Activated naive CD4-positive, alpha-beta T cell treated with Interleukin-2 at 50 U/mL for 16 hours (primary cell): ENCODE measurements at places on chromosomes 16 and 17.

GRCh38 chr16:72972878-72973571 is 74.9 kb downstream of the ZFHX3 start:
- no peak for DNase-seq

DNA sequence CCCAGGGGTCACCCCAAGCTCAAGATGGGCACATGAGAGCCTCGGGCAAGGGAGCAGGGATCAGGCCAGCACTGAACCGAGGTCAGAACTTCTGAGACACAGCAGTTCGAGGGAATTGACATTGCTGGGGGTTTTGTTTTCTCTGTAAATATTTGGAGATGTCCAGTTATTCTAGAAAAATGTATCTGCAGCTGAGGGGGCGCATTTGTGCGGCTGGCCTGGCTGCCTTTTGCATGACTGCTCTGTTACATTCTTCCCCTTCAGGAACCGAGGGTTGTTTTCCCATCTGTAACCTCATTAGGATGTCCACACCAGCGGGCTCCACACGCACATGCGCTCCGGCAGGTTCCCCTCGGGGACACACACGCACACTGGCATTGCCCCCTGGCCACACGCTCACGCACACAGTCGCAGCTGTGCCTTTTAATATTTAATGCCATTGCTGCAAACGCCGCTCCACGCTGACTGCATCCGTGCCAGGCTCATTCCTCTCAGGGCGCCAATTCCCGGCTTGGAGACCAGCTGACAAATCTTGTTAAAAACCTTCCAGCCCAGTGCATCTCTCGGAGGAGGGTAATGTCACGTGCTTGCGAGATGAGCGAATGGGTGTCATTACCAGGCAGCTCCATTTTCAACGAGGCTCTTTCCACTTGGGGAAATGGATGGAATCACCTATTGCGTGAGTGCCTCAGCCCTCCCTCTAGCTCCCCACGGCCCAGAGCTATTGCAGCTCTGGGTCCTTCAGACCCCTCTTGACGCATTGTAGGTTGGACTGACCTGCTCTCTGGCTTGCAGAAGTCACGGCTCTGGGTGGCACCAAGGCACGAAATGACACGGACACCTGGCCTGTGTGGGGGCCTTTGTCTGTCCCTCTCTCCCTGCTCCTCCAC is 13.1 kb downstream of the CCR7 start:
- DNase-seq: no peak

DNA sequence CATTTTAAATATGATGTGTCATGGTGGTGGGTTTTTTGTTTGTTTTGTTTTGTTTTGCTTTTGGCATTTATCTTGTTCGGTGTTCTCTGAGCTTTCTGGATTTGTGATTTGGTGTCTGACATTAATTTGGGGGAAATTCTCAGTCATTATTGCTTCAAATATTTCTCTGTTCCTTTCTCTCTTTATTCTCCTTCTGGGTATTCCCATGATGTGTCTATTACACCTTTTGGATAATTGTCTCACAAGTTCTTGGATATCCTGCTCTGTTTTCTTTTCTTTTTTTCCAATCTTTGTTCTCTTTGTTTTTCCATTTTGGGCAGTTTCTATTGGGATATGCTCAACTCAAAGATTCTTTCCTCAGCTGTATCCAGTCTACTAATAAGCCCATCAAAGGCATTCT is 88.5 kb downstream of the MARCHF10 start:
- DNase-seq: no peak

GRCh38 chr16:53805113-53805512 is 101.2 kb downstream of the FTO start:
- DNase-seq: no peak

GRCh38 chr16:67445441-67445912 is 14.6 kb downstream of the HSD11B2 start:
- DNase-seq: no peak

- peak; percentile 22 for DNase-seq
Measured at GRCh38 chr17:42179911-42180410, 981 bp downstream of the KCNH4 start.

DNA sequence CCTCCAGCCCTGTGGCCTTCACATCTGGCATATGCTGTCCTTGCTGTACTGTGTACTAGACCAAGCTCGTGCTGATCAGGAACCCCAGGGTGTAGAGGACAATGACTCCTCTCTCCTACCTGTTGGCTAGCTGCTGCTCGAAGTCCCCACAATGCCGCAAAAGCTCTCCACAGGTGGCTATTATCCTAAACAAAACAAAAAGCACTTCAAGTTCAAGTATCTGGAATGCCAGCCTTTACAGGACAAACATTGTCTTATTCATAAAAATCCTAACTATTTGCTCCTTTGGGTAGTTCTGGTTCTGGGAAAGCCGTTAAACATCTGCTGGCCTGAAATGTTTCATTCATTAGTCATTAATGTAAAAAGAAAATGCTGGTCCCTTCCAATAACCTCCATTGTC is 42.8 kb downstream of the COG7 start:
- no peak for DNase-seq

- no peak for DNase-seq
Measured at GRCh38 chr16:53898993-53899392, 195.0 kb downstream of the FTO start.

DNA sequence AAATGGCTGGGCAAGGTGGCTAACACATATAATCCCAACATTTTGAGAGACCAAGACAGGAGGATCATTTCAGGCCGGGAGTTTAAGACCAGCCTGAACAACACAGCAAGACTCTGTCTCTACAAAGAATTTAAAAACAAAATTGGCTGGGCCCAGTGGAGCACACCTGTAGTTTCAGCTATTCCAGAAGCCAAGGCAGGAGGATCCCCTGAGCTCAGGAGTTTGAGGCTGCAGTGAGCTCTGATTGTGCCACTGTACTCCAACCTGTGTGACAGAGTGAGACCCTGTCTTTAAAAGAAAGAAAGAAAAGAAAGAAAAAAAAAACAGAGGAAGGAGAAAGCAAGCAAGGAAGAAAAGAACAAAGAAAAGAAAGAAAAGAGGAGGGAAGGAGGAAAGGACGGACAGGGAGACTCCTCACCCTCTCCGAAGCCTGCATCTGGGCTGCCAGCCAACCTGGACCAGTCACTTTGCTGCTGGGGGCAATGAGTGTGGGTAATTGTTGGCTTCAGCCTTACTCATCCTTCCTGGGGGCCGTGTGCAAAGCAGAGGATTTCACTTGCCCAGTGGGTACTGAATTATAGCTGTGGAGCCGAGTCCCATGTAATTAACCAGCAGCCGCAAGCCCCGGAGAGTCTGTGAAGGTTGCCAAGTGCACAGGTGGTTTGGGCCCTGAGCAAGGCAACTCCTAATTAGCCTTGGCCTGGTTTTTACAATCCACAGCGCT is 6.7 kb upstream of the MT4 start:
- no peak for DNase-seq

- no peak for DNase-seq
Measured at GRCh38 chr17:62732125-62732524, 76.0 kb downstream of the MARCHF10 start.

DNA sequence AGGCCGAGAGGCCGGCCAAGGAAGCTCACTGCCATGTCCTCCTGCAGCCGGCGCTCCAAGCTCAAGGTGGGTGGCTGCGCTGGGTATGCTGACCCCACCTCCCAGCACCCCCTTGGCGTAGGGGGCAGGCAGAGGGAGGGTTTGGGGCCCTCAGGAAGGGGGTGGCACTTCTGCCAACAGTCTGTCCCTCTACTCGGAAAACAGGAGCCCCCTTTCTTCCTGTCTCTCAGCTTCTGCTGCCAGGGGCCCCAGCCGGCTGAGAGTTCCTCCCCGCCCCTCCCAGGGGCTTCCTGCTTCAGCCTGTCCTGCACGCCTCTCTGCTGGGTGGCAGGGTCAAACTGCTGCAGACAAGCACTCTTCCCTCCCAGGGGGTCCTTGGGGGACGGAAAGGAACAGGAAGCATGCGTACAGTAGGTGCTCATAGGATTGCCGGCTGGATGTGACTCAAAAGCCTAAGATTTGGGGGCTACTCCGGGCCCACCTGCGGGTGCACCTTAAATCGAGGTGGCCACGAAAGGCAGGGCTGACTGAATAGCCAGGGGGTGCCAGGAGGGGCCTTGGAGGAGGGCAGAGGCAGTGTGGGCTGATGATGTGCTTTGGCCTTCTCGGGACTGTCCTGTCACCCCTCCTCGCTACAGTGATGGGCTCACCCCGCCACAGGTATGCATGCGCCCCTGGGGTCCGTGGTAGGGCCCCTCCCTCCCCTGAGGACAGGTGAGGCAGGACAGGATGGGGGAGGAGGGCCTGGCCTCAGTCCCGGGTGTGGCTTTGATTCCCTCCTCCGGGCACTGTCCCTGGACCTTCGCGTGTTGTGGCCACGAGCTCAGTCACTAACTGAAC is 4.0 kb downstream of the CBX2 start:
- DNase-seq: no peak

GRCh38 chr16:66920924-66921680 is 2.4 kb upstream of the CDH16 start:
- no peak for DNase-seq

DNA sequence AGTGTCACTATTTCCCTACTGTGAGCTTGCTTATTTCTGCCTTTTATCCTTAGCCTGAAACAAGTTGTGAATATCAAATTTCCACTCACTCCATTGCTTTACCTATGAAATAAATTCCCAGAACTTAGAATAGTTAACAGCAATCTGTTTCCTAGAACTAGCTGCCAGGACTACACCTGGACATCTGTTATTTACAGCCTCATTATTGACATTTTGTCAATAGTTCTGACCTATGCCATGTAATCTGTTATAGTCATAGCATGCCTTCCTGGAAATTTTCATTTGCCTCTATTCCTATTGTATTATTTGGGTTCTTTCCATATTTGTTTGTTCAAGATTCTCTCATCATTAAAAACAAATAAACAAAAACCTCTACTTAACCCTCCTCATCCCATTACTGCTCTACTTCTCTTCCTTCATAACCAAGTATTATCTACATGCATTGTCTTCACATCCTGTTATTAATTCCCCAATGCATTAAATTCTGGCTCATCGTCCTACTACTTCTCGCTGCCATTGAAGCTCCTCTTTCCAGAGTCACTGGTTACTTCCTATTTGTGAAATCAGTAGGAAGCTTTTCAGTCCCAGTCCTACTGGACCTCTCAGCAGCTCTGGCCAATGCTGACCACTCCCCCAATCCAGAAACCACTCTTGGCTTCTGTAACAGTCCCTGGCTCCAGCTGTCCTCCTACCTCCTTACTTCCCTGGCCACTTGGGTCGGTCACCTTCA is 55.3 kb downstream of the PIGL start:
- no peak for DNase-seq

DNA sequence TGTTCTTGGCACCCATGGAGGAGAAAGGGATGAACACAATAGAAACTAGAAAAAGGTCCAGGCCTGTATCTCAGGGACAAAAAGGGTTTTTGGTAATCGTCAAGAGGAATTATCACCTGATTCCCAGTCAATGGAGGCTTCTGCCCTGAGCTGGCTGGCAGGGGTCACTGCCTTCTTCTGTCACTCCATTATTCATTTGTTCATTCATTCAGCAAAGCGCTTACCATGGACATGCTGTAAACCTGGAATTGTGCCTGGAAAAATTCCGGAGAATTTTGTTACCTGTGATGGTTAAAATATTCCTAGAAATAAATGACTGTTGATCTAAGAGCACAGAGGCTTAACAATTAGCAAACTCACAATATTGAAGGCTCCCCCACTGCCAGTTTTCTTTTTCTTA is 212.3 kb downstream of the SHISA9 start:
- no peak for DNase-seq

- DNase-seq: no peak
Measured at GRCh38 chr17:44627513-44628242, 28.6 kb upstream of the MEIOC start.

DNA sequence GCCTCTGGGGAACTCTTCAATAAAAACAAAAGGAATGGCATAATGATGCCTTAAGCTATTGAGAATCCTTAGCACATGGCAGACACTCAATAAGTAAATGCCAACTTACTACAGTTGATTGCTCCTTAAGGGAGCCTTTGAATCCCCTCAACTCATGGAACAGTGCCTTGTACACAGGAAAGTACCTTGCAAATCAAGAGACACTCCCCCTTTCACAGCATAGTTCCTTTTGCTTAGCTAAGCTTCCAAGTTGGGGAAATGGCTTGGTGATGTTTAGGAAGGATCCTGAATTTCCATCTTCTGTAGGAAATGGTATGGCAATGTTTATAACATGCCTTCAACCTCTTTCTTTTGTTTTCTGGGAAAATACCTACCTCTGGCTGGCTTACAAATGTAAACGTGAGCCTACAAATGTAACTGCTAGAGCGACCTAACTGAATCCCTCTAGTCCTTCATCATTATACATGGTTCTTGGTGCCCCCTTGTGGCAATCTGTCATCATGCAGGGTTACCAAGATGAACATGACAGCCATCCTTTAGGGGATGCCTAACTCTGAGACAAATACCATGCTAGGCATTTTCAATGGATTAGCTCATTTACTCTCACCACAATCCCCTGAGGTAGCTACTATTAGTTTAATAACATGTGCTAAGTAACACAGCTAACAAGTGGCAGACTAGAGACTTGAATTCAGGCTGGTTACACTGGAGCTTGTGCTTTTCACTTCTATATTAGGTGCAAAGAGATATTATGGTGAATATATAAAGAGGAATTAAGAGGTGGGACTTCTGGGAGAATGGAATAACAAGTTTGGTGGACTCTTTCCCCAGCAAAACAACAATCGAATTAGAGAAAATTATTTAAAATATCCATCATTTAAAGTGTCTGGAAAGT is 65.0 kb downstream of the MMD start:
- peak; percentile 76 for DNase-seq

GRCh38 chr17:8923762-8924161 is 41.7 kb downstream of the PIK3R5 start:
- DNase-seq: no peak

GRCh38 chr17:67600408-67600807 is 117.3 kb upstream of the NOL11 start:
- no peak for DNase-seq

- no peak for DNase-seq
Measured at GRCh38 chr17:53166731-53167130, 656.0 kb upstream of the KIF2B start.

DNA sequence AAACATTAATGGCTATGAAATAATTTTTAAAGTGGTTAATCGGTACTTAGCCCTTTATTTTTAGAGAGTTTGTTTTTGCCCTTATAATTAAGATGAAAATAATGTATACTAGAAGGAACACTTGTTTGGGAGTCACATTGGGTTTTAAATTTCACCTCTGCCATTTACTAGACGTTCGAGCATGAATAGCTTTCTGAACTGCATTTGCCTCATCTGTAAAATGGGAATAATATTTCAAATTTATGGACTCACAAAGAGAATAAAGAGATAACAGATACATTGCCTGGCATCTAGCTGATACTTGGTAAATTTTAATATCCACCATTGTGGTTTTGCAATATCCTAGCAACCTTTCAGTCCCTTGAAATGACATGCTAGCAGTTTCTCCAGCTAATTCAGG is 36.6 kb downstream of the TNRC6A start:
- no peak for DNase-seq

DNA sequence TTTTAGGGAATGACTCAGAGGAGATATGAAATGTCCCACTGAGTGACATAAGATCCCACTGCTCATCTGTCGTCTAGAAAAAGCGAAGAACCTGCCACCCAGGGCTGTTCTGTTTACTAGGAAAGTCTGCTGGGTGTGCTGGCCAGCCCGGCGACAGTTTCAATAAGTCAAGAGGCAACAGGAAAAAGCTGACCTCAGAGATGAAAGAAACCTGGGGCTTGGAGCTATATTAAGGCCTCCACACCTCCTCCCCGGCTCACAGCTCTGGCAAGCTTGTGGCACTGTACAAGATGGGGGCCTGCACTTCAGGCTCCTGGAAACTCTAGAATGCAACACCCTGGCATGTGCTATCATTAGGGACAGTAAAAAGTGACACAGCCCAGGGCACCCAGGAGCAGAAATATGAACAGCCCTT is 10.6 kb downstream of the ZFHX3 start:
- no peak for DNase-seq
